ENCODE measurements at places on chromosomes 2 and 18. TPM values are rescaled to one million over a fixed set of nuclear protein-coding genes. Genes with fewer than 3 reads are reported as not detected.
A peak's percentile ranks its signal among the peaks of the same experiment; 100 is the strongest.

The NOL4 gene
- 1.9 TPM for polyA plus RNA-seq

The MARCO gene
- 0.10 TPM for polyA plus RNA-seq

The SALL3 gene
- 0.08 TPM for polyA plus RNA-seq

The DNAJC5G gene
- polyA plus RNA-seq = 0.35 TPM

The DUSP19 gene
- polyA plus RNA-seq = 5.3 TPM

The CCL20 gene
- polyA plus RNA-seq = not detected

The ANKRD12 gene
- polyA plus RNA-seq = 20.0 TPM

The NPPC gene
- 0.14 TPM for polyA plus RNA-seq

The SLC23A3 gene
- polyA plus RNA-seq = 5.5 TPM

The COPS8 gene
- polyA plus RNA-seq = 73.8 TPM

The ARPC2 gene
- polyA plus RNA-seq = 266 TPM

The ABCG5 gene
- 0.18 TPM for polyA plus RNA-seq

The CD226 gene
- polyA plus RNA-seq = 5.6 TPM

The CPO gene
- 0.48 TPM for polyA plus RNA-seq

The CNTNAP5 gene
- polyA plus RNA-seq = 0.11 TPM

The CACNB4 gene
- 11.2 TPM for polyA plus RNA-seq

GRCh38 chr18:49699303-49699702 lies 114.0 kb downstream of the ACAA2 start:
- no peak for DNase-seq

DNA sequence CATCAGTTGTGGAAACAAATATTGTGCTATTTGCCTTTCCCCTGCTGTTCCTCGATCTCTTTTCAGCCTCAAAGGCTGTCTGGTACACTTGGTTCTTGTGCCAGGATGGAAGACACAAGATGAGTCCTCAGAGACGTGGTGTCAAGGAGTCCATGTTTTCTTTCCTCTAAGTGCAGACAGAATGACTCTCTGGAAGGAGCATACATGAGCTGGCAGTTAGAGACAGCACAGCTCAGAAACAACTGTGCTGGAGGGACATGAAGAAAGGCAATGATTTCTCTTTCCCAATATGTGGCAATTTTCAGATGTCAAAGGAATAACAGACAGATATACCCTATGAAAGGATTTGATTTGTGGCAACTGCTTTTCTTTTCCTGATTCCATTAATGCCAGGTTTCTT lies 162.2 kb downstream of the AFF3 start:
- no peak for DNase-seq

DNA sequence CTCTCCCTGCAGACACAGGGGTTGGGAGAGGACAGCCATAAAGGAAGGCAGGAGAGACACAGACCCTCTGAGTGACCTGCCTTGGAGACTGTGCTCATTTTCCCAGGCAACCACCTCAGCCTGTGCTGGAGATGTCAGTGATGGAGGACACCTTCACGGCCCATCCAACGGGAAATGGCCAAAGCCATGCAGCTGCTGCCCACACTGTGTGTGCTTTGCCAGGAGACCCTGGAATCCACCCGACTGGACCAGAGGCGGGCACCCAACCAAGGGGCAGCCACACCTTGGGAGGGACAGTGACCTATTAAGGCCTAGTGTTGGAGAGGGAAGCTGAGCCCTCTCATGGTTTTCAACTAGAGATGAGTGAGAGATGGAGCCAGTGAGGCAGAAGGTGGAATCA lies 192.5 kb downstream of the SMAD2 start:
- no peak for DNase-seq

- no peak for DNase-seq
These were observed 20.2 kb downstream of the CHRNA1 start for GRCh38 chr2:174744111-174744510.

DNA sequence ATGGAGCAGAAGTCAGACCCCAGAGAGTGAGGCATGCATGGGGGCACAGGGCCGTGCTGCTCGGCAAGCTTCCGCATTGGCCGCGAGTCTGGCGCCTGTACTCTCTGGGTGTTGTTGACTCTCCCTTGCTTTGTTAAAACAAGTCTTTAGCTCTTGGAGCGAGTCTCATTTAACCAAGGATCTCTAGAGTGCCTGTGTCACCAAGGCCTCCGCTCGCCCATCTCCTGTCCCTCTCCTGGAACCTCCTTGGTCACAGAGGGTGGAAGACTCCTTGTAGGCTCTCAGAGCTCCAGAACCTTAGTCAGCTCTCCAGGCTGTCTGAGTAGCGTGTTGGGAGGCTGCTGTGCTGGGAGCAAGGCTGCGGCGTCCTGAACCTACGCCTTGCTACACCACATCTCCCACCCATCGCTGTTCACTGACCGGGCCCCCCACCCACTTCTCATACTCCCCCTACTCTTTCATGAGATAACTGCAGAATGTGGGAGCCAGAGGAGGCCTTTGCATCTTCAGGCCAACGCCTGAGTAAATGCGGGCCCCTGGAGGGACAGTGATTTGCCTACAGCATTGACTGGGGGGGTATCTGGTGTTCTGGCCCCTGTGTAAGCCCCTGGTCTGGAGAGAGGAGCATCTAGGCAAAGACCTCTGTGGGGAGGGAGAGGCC lies 66.1 kb downstream of the CIB4 start:
- DNase-seq = peak; percentile 11

DNA sequence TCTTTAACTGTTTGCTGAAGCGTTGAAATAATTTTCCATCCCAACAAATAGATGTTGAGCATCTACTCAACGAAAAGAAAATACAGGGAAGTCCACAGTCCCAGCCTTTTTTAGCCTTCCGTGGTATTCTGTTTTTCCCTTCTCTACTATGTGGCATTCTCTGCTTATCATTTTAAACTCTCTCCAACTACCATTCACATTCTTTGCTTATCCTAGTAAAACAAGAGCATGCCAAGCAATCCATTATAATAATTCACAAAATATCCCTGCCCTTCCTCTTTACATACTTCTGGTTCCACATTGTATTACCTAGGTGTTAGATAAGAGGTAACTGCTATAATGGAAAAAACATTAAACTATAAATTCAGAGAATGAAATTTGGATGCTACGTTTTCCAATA lies 1.6 kb upstream of the SESTD1 start:
- no peak for DNase-seq

DNA sequence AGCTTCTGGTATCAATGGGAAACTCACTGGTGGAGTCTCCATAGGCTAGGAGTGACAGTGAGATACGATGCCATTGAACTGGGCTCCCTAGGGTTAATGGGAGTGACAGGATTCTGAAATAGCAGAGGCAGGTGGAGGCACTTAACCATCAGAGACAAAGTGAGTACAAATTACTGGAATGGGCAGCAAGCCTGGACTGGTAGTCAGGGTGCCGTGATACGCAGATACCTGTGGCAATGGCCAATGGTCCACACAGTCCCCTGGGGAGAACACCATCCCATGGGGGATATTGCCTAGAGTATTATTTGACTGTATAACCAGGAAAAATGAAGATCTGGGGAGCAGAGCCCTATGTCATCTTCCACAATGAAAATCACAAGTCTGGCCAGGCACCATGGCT lies 17.3 kb downstream of the CHCHD5 start:
- no peak for DNase-seq

GRCh38 chr18:57780706-57781347 lies 22.3 kb downstream of the ATP8B1 start:
- DNase-seq = no peak

DNA sequence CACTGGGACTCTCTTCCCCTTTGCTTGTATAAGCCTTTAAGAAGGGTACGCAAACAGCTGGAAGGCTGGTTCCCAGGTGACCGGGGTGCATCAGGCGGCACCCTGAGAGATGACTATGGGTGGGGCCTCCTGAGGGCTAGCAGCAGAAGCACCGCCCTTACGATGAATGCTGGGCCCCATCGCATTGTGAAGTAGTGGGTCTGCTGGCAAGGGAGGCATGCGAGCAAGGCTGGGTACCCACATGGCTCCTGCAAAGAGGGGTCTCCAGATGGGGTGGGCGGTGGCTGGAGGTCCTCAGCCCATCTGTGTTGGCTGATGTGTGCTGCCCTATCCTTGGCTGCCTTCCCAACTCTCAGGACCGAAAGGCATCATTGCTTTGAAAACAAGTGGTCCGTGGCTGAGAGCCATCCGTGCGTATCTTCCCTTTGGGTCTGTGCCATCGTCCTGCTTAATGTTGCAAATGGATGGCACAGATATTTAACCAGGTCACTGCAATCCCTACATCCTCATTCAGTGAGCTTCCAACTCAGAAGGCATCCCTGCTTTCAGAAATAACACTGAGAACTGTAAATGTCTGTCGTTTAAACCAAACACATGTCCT lies 83.5 kb upstream of the GPC1 start:
- DNase-seq = no peak

DNA sequence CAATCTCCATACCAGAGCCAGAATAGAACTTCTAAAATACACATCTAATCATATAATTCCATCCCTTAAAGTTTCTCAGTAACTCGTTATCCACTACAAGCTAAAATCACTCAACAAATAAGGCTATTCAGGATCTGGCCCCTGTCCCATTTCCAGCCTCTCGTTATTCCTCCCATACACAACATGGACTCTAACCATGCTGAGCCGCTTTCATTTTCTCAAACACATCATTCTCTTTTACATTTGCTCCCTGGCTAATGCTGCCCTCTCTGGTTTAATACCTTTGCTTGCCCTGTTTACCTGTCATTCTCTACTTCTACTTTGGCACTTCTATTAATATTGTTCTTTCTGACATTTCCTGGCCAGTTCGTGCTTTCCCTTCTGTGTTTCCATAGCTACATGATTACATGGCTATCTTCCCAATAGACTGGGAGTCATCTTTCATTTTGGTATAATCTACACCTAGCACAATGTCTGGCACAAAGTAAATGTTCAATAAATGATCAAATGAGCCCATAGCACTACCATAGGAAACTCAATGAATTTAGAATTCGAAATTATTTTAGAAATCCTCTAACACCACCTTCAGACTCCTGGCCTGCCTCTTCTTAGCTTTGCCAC lies 163.6 kb upstream of the VRK2 start:
- no peak for DNase-seq

- DNase-seq = no peak
These were observed 91.4 kb upstream of the CHST9 start for GRCh38 chr18:27276479-27276878.

DNA sequence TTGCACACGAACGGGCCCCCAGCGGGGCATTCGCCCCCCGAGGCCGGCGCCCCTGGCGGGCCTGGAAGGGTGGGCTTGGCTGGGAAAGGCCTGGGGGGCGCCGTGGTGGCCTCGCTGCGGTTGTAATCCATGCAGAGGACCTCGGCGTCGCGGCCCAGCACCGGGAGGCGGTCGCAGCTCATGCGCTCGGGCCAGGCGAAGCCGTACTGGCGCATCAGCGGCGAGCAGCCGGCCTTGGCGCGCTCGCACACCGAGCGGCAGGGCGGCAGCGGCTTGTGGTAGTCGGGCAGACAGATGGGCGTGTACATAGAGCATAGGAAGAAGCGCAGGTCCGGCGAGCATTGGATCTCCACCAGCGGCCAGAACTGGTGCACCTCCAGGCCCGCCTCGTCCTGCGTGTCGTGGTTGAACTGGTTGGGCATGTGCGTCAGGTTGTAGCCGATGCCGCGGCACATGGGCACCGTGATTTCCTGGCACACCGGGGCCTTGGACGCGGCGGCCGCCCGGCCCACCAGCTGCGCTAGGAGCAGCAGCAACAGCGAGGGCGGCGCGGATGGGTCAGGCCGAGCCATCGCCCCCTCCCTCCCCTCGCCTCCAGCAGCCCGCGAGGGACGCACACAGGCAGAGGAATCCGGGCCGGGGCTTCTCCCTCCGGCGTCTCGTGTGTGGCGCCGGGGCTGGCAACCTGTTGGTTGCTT lies 1.4 kb downstream of the FZD5 start:
- no peak for DNase-seq

DNA sequence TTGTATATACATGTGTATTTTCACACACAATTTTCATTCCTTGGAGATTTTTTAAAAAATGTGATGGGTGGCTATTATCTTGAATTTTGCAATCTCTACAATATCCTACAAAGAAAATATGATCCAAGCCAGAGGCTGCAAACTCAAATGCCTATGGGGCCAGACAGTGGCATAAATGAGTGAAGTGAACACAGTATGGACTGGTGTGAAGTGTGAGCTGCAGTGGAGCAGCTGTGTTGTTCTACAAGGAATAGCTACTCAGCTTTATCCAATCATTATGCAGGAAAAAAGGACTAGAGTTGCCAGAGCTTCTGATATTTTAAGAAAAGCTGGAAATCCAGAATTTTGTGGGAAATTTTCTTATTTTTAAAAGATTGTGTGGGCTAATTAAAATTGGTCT lies 62.1 kb downstream of the ARHGEF33 start:
- DNase-seq = no peak

GRCh38 chr2:216768908-216769411 lies 73.6 kb upstream of the IGFBP5 start:
- DNase-seq = no peak

DNA sequence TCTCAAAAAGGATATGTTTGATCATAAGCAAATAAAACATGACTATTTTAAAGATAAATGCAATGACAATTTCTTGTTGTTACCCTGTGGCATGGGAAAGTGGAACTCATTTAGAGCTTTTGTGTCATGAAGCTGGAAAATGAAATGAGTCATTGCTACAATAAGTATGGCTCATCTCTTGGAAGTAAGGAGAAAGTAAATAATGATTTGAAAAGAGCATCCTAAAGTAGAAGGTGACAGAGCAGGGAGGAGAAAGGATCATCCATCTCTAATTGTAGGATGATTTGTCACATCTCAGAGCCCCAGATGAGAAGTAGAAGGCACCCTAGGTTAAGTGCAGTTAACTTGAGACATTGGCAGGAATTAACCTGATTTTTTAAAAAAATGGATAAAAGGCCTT lies 200.5 kb downstream of the CPS1 start:
- no peak for DNase-seq

DNA sequence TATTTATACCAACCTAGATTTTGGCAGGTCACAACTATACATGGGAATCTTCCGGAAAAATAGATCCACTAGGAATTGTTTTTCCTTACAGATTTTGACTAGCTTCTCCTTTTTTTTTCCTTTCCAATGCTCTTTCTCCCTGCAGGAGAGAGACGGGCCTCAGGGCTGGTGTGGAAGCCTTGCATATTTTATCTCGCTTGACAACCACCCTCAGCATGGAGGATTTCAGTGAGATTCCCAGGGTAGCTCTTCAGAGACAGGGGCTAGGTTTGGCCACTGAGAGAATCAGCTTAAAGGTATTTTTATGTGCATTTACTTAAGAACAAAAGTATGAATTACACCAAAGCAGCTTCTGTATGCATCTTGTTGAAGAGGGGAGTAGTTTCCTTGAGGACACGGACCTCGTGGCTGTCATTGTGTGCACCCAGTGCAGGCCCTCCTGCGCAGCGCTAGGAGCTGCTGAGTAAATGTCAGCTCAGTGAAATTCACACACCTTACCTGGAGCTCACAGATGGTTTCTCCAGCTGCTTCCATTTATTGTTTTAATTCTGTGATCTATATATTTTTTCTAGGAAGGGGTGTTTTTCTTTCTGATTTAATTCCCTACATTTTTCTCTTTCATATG lies 54.4 kb downstream of the TRAPPC12 start:
- no peak for DNase-seq

- no peak for DNase-seq
These were observed 3.4 kb downstream of the GEN1 start for GRCh38 chr2:17757321-17757720.

- DNase-seq = no peak
These were observed 236.0 kb upstream of the SPHKAP start for GRCh38 chr2:228417526-228417925.

- no peak for DNase-seq
These were observed 738.2 kb downstream of the MBD2 start for GRCh38 chr18:53486296-53486695.

- no peak for DNase-seq
These were observed 31.6 kb upstream of the TPO start for GRCh38 chr2:1381644-1382043.

GRCh38 chr2:180057706-180058412 lies 50.8 kb upstream of the CWC22 start:
- DNase-seq = no peak

All from left lung (tissue), 14 donors.